ENCODE measurements at places on chromosomes 6 and 20.

- no peak for DNase-seq
Observed at GRCh38 chr6:164827537-164827936, 481.9 kb downstream of the C6orf118 start.

- DNase-seq, result no peak
Observed at GRCh38 chr6:16434885-16435284, 196.5 kb downstream of the GMPR start.

GRCh38 chr6:71481011-71481410 is 192.4 kb downstream of the OGFRL1 start:
- DNase-seq, result no peak

- no peak for DNase-seq
Observed at GRCh38 chr6:123323452-123324329, 313.1 kb downstream of the TRDN start.

DNA sequence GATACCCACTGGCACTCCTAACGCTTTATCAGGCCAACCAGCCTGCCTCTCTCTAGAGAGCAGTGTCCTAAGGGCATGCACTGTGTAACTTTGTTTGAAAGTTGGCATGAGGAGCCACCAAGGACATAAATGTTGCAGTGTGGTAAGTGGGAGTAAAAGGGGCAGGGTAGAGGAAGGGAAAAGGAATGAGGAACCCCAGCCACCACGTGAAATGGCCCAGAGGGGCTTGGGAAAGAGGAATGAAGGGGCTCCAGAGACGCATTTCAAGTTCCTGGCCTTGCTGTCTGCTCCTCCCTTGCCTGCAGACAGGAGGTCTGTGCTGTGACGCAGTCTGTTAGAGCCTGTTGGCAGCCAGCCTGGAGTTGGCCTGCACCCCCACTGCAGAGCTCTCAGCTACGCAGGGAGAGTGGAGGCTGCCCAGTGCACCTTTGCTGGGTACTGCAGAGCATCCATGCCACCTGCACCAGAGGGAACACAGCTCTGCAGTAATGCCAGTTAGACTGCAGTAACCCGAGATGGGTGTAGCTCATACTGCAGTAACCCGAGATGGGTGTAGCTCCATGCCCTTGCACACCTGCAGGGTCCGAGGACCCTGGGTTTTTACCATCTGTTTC is 86.8 kb upstream of the SNAP25 start:
- DNase-seq, result no peak

Data from stimulated activated CD8-positive, alpha-beta memory T cell treated with anti-CD3 and anti-CD28 coated beads, Interleukin-15, amount 100 ng/mL, for 48 hours (primary cell).